Activated naive CD4-positive, alpha-beta T cell treated with anti-CD3 and anti-CD28 coated beads, Interleukin-2, amount 50 U/mL, for 72 hours (primary cell): ENCODE measurements at places on chromosomes 1 and 21. TPM values are rescaled to one million over a fixed set of nuclear protein-coding genes. Genes with fewer than 3 reads are reported as not detected.

Gene FAM72A
- total RNA-seq: 51.2 TPM

Gene BEND5
- 51.0 TPM for total RNA-seq

Gene LINGO4
- not detected for total RNA-seq

Gene EPS8L3
- total RNA-seq: not detected

- no peak for DNase-seq
These were observed 115.6 kb downstream of the BRINP2 start for GRCh38 chr1:177286396-177286795.

DNA sequence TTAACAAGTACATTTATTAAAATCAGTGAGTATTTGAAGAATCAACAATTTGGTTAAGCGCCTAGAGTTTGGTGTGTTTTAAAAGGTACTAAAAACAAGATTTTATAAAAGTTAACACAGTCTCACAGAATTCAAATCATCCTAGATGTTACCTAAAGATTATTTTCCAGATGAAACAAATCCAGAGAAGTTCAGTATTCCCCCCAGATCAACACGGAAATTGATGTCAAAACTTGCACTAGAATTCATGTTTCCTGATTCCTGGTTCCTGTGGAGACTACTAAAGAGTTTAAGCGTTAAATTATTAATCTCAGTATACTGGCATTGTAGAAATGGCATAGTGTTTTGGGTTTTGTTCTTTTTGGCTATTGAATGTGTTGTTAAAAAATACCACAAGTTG is 1.4 kb downstream of the PTBP2 start:
- no peak for DNase-seq
